ENCODE measurements at places on chromosomes 2 and 18.

GRCh38 chr2:161992531-161992930 is 81.5 kb downstream of the DPP4 start:
- DNase-seq = peak; percentile 89

- DNase-seq = no peak
Observed at GRCh38 chr2:174344716-174345461, 10.1 kb downstream of the SP9 start.

DNA sequence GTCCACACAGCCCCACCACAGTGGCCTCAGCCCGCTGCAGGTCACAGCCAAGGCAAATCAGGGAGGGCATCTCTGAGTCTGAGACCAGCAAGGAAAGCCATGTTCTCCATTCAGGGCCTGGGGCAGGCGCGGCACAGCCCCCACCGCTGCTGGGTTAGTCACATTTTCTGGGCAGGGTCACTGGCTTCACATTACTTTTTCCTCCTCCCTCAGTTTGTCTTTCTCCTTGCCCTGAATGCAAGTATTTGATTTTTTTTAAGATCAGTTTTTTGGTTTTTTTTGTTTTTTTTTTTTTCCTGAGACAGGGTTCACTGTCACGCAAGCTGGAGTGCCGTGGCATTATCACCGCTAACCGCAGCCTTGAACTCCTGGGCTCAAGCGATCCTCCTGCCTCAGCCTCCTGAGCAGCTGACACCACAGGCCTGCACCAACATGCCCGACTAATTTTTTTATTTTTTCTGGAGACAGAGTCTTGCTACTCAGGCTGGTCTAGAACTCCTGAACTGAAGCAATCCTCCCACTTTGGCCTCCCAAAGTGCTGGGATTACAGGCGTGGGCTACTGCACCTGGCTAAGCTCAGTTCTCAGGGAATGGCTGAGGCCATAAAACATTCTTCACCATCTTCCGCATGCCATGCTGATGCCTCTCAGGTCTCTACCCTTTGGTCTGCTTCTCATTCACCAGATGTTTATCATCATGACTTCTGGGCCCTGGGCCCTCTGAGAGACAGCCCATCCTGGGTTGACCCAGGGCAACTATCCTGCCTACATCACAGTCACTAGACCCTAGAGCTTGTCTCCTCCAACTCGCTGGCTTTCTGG is 628 bp upstream of the CAPG start:
- no peak for DNase-seq

GRCh38 chr2:176068419-176068832 is 15.3 kb downstream of the EVX2 start:
- DNase-seq = no peak

DNA sequence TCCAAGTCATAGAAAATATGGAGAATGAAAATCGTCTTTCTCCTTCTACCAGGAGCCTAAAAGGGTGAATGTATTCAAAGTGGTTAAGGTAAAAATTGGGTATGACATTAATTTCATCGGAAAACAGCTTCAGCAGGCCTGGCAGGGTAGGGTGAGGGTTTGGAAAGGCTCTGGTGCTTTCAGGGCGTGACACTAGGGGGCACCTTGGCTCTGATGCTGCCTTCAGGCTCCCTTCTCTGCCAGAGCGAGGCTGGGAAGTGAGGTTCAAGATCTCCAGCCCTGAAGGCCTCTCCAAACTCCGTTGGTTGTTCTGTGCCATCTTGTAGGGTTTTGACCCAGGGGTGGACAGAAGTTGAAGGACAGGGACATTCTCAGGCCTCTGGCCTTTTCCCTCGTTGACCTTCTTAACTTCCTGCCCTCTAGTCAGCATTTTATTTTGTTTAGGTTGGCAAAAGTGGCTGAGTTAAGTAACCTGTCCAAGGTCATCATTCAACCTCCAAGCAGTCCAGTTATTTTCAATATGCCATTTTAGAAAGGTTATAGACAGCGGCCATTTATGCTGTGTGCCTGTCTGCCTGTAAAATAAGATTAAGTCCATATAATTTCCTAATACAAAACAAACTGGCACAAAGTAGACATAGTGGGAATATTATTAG is 40.3 kb downstream of the EML6 start:
- DNase-seq = peak; percentile 10

- DNase-seq = peak; percentile 0
Observed at GRCh38 chr2:122739732-122740593, 984.5 kb downstream of the TSN start.

GRCh38 chr2:162300266-162300665 is 18.2 kb downstream of the IFIH1 start:
- DNase-seq = no peak

GRCh38 chr2:120912101-120912985 is 176.7 kb downstream of the GLI2 start:
- no peak for DNase-seq

DNA sequence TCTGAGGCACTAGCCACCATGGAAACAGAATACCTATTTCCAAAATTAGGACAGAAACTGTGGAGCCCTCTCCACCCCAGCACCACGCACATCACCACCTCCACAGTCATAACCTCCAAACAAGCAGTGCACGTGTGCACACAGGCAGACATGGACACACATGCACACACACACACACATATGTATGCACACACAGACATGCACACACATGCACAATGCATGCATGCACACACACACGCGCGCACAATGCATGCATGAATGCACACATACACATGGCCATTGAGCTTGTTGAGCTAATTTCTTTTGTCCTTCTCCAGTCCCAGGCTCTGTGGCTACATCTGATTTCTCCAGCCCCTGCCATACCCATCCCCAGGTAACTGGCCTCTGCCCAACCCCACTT is 161.6 kb upstream of the EPB41L3 start:
- no peak for DNase-seq

GRCh38 chr18:78586586-78586985 is 393.0 kb upstream of the SALL3 start:
- DNase-seq = no peak

DNA sequence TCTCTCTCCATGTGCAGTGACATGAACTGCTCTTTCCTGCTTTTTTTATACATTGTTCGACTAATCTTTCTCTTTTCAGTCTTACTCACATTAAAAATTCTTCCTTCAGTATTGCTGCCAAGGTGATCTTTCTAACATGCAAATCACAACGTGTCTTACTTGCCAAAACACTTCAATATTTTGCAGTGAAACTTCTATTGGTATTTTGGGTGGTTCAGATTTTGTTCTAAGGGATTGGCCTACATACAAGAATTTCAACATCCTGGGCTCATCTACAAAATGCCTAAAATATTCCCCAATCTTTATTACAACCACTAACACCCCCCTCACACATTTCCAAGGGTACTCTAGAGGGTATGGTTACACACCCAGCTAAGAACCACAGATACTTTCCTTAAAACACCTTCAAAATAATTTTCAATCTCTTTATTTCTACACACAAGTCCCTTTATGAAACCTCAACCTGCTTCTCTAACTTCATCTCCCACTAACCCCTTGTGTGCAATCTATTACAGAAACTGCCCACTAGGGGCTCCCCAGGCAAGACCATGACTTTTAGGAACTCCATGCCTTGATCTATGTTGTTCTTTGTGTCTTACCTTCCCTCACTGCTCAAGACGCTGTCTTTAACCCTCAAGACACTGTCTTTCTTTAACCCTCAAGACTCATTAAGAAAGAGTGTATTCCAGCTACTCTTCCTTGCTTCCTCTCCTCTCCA is 50.9 kb downstream of the COL3A1 start:
- DNase-seq = peak; percentile 8

DNA sequence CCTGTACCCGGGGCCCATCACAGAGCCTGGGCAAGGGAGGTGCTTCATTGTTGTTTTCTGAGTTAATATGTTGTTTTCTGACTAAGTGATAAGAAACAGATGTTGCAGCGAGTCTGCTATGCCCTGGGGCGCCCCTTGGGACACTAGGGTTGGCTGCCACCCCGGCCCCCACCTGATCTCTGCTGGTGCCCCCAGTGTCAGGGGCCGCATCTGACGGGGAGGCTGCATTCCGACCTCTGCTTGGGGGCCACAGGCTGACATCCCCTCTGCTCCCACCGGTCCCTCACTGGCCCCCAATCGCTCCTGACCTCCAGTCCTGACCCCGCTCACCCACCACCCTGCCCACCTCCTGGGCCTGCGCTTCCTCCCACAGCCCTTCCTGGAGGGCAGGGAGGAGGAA is 65.9 kb downstream of the LONRF2 start:
- DNase-seq = no peak

- DNase-seq = no peak
Observed at GRCh38 chr2:33278245-33278943, 198.1 kb upstream of the RASGRP3 start.

GRCh38 chr2:131055169-131056065 is 37.8 kb downstream of the FAM168B start:
- DNase-seq = no peak

Measured in activated CD4-positive, alpha-beta T cell treated with anti-CD3 and anti-CD28 coated beads, Interleukin-2, Interleukin-6, amounts not matched to agents 100 ng/mL and 50 ng/mL, durations not matched to agents 16 hours and 8 hours (primary cell).